ENCODE measurements at places on chromosomes 7 and 10.

GRCh38 chr10:116715839-116716377, 26.5 kb downstream of the HSPA12A start:
- no peak for DNase-seq

- no peak for DNase-seq
Measured at GRCh38 chr7:15305002-15305600, 256.7 kb downstream of the AGMO start.

DNA sequence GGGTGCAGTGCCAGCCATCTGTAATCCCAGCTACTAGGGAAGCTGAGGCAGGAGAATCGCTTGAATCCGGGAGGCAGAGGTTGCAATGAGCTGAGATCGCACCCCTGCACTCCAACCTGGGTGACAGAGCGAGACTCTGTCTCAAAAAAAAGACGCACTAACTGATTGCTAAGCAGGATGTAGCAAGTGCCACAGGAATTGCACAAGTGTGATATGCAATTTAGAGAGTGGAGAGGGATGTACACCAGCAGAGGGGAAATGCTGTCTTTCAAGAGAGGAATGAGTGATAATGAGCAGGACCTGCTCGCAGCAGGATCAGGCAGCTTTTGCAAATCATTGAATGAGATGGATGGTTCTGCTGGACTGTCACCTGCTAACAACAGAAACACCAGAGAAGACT, 13.3 kb upstream of the SLC16A12 start:
- no peak for DNase-seq

GRCh38 chr7:38819463-38819862, 89.5 kb downstream of the VPS41 start:
- no peak for DNase-seq

DNA sequence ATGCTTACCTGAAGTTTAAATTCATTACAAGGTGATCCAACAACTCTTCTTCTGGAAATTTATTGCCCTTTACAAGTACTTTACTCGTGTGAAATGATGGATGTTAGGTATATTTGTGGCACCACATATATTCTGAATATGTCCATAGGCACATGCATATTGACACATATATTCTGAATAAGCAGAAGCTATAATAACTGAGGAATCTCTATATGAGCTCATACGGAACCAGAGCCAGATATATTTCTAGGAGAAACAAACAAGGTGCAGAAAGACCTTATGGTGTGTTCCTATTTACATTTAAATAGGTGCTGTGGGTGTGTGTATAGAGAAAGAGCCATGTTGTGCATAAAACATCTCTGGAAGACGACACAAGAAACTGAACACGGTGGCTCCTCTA, 456.1 kb upstream of the NPVF start:
- no peak for DNase-seq

- DNase-seq = no peak
Measured at GRCh38 chr7:84025332-84025927, 169.2 kb downstream of the SEMA3A start.

DNA sequence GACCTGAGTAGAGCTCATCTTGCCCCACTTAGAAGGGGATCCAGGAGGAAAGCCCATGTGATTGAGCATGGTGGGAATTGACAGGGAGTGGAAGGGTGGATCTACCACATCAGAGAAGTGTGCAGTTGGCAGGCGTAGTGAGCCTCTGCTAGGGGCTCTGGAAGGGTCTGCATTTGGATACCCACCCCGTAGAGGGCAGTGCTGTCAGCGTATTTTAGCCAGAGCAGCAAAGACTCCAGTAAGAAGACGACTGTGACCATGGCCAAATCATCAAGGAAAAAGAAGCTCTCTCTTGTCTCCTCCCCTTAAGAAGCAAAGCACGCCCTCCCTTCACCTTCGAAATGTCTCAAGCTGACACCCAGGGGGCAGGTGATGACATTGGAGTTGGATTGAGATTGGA, 68.8 kb upstream of the INHBA start:
- DNase-seq = no peak

- no peak for DNase-seq
Measured at GRCh38 chr10:28963539-28964221, 286.4 kb downstream of the BAMBI start.

GRCh38 chr7:44574287-44574872, 672 bp upstream of the DDX56 start:
- DNase-seq = no peak

- DNase-seq = no peak
Measured at GRCh38 chr7:46315891-46316290, 394.8 kb upstream of the IGFBP3 start.

DNA sequence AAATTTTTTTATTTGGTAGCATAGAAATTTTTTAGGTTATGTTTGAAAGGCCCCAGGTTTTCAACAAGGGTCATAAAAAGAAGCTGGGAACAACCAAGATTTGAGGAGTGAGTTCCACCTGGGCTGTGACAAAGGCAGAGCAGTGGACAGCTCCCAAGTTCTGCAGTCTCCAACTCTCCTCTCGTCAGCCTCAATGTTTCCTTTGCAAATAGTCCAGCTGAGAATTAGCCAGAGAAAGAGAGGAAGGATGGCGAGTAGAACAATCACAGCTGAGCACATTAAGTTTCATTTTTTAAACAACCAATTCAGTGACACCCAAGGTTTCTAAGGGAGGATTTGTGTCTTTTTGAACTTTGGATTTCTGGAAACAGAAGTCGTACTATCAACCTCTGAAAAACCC, 143.2 kb downstream of the NRCAM start:
- no peak for DNase-seq

DNA sequence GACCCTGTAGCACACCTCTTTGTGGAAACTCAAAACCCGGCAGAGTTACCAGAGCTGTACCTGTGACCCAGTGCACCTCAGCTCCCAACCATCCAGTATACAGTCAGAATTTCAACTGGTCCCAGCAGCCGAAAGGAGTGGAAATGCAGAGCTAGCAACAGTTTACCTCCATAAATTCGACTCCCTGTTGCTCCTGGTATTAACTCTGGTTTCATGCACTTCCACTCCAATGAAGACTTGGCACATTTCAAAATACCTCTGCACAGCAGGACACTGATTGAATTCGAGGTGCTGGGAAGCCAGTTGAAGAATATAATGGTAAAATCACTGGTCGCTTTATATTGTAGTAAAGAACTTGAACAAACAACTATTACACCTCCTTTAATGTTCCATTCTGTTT, 17.9 kb upstream of the TIAL1 start:
- no peak for DNase-seq

- DNase-seq = no peak
Measured at GRCh38 chr10:19426034-19426433, 377.4 kb downstream of the MALRD1 start.

GRCh38 chr10:34920578-34920977, 105.5 kb upstream of the PARD3 start:
- DNase-seq = no peak

GRCh38 chr10:61835069-61835945, 66.2 kb upstream of the ARID5B start:
- no peak for DNase-seq

DNA sequence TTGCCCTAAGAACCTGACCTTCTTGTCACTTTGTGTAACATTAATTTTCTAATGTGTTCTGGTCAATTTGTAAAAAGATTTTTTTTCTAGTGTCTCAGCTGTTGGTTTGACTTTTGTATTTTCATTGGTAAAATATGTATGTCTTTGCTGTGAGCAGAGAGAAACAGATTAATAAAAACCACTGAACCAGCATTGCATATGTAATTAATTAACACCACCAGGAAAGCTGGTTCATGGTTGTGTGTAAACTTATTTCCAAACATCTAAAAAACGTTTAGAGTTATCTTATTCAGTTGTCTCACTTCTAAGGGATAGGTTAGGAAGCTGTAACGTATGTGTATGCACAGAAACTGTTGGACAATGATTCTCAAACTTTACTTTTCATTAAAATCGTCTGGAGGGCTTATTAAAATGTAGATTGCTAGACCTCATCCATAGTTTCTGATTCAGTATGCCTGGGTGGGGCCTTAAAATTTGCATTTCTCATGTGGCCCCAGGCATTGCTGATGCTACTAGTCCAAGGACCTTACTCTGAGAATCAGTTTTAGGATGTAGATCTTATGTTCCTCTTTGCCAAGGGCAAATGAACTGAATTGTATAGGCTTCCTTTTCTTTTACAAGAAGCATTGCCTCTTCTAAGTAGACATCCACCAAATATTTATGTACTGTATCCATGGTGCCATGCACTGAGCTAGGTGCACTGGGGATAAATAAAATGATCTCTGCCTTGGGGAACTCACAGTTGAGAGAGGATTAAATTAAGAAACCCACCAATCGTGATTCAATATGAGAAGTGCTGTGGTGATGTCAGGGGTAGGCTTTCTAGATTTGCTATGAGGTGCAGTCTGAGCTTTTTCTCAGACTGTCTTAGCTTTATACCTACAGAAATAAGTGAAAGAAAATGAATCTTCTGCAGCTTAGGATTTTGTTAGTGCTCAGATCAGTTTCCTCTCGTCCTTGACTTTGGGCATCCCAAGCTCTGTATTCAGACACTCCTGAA, 98.7 kb downstream of the AUTS2 start:
- DNase-seq = no peak

GRCh38 chr7:95546647-95547046, 49.7 kb downstream of the PDK4 start:
- DNase-seq = no peak

- no peak for DNase-seq
Measured at GRCh38 chr7:28774261-28774988, 183.7 kb downstream of the TRIL start.

GRCh38 chr7:127629268-127629854, 11.4 kb upstream of the PAX4 start:
- DNase-seq = peak; percentile 41

DNA sequence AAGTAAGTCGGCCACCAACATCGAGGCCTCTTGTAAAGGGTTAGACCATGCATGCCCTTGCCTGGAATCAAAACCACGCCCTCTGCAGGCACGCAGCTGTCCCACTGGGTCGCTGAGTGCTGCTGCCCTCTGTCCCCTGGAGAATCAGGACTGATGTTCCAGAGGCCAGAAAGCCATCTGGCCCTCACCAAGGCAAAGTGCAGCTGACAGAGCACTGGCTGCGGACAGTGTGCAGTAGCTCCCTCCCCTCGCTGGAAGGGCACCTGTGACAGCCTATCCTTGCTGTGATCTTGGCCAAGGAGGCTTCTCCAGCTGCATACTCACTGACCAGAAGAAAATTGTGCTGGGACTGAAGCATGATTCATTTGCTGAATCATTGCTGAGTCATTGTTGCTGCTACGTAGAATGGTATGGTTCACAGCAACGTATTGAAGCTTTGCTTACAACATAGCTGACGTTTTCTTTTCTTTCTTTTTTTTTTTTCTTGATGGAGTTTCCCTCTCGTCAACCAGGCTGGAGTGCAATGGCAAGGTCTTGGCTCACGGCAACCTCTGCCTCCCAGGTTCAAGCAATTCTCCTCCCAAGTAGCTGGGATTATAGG, 30.4 kb downstream of the DDC start:
- peak; percentile 17 for DNase-seq

DNA sequence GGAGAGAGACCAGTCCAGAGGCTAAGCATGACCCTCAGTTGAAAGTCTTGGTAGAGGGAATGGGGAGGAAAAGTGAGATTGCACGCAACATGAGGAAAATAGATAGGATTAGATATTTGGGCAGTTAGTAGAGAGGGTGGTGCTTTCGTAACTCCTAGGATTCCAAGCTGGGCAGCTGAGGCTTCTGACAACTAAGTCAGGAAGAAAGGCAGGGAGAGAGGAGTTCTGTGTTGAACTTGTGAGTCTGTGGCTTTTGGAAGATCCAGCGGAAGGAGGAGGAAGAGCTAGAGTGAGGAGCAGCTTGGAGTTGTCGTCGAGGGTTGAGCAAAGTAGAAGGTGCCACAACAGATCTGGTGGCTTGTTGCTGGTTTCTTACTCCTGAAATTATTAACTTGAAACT, 21.8 kb downstream of the CUL1 start:
- no peak for DNase-seq

DNA sequence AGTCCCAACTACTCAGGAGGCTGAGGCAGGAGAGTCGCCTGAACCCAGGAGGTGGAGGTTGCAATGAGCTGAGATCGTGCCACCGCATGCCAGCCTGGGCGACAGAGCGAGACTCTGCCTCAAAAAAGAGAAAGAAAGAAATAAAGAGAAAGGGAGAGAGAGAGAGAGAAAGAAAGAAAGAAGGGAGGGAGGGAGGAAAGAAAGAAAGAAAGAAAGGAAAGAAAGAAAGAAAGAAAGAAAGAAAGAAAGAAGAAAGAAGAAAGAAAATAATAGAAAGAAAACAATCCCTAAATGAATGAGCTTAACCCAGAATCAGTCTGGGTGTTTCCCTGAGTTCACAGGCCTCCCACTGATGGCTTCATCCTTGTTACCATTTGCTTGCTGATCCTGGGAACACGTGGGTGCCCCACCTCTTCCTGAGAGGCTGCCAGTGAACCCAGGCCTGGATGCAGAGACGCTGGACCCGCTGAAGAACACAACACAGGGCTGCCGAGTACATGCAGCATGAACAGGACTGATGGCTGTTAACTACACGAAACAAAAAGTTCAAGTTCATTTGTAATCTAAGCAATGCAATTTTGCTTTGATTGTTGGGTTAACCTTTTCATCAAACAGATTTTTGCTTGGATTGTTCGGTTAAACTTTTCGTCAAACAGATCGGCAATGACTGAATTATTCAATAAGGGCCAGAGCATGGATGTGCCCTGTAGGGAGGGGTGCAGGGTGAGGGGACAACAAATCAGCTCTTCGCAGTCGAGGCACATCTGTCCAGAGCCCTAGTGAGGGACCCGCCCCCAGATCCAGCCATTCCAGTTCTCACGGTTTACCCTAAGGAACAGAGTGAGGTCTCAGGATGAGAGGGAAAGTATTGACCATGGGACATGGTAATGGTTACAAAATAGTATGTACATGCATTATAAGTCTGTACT, 11.5 kb downstream of the NPFFR1 start:
- DNase-seq = no peak

GRCh38 chr10:132274581-132274980, 33.2 kb downstream of the STK32C start:
- no peak for DNase-seq

All from stimulated activated CD4-positive, alpha-beta T cell treated with anti-CD3 and anti-CD28 coated beads, Interleukin-1b, Interleukin-23, amount 100 ng/mL, for 48 hours (primary cell).